ENCODE measurements at places on chromosomes 3 and 15.

DNA sequence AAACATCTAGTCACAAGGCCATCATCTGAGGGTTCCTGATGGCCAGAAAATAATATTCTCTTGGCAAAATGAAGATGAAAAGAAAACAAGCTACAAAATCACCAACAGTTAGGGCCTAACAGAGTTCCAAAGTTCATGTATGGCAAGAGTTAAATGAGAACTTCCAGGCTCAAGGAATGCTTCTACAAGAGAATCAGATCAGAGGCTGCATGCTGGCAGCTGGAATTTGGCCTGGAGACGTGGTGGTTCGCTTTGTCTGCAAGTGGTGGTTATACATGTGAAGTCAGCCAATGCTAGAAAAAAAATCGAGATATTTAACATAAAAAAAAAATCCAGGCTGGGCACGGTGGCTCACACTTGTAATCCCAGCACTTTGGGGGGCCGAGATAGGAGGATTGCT is 5.6 kb downstream of the SIAH2 start:
- DNase-seq: no peak

- no peak for DNase-seq
These were observed 26.7 kb upstream of the OR5K4 start for GRCh38 chr3:98326945-98327344.

- DNase-seq: no peak
These were observed 86.4 kb downstream of the WDR76 start for GRCh38 chr15:43913026-43913780.

GRCh38 chr3:16477521-16477920 is 36.0 kb downstream of the RFTN1 start:
- DNase-seq: no peak

DNA sequence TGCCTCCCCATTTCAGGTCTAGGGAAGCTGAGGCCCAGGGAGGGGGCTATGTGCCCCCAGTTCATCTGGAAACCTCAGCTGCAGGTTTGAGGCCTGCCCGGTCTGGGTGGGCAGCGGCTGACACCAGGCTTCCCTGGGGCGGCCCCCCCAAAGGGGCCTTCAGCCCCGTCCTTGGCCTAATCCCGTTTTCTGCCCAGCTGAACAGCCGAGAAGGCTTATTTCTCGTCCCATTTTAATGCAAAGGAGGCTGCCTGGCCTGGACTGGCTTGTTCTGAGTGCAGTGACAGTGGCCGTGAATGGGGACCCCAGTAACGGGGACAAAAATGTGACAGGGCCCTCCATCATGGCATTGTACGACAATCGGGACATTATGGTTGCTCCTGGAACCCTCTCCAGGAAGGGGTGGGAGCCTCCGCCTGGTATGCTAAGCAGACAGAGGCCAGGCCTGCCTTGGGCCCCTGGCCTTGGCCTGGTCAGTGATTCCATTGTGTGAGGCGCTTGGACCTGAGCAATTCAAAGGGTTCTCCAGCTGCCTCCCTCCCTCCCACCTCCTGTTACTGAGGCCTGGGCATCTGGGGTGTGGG is 93.9 kb downstream of the WNT7A start:
- no peak for DNase-seq

DNA sequence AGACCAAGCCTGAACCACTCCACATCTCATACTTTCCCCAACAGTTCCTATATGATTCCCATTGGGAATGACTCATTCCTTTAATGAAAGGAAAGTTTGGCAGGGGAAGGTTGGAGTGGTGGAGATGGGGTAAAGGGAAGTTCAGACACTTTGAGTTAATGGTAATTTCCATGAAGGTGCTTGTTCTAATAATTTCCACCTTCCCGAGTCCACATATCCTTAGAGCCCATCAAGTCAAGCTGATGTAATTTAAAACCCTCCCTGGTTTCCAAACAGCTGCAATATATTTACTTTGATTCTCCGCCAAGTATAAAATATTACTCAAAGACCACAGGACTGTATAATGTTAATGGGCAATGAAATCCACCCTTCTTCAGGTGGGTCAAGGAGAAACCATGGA is 95.0 kb upstream of the GALNT15 start:
- DNase-seq: no peak

GRCh38 chr3:194512895-194513601 is 26.2 kb upstream of the ATP13A3 start:
- DNase-seq: no peak

- no peak for DNase-seq
These were observed 33.6 kb upstream of the OCA2 start for GRCh38 chr15:28132524-28133275.

DNA sequence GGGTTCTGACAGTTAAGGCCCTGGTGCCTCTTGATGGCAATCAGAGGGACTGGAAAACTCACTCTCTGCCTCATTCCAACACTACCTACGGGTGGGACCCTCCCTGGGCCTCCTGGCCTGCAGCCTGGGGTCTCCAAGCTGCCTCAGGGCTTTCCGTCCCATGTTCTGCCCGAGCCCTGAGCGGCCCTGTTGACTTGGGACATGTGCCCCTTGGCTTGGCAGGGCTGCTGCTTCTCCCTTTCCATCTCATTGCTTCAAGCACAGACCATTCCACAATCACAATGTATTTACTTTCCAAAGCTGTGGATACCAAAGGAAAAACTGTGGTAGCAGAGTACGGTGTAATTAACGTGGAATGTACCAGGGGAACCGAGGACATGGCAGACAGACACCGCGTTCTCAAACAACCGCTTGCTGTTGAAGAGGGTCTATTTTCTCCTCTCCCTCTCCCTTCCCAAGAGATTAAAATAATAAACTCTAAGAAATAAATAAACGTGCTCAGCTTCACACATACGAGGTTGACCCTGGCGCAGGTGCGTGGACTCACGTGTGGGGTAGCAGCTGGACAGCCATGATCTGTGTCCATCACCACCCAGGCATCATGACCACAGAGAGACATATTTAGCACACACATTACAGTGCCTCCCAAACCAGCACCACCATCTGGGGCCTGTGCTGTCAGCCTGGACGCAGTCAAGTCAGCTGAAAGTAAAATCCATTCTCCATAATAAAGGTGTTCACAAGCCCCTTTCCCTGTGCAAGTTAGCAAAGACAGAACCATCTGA is 172.0 kb downstream of the XXYLT1 start:
- DNase-seq: no peak

DNA sequence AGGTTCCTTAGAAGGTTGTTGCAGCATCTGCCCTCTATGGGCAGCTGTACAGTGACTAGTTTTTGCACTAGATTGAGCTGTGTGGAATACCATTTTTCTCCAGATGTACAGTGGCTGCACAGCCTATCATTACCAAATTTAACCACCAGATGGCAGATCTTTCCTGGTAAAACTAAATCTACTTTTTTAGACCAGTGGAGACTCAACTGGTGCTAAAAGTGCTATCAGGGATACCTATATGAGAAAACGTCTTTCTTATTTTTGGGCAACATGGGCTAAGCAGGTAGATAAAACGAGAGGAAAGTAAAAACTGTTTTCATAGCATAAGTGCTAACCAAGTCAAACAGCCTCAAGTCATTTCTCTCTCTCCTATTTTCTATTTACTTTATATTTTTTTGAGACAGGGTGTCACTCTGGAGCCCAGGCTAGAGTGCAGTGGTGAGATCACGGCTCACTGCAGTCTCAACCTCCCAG is 21.2 kb downstream of the IGSF10 start:
- no peak for DNase-seq
